ENCODE measurements at places on chromosomes 12 and 14.

DNA sequence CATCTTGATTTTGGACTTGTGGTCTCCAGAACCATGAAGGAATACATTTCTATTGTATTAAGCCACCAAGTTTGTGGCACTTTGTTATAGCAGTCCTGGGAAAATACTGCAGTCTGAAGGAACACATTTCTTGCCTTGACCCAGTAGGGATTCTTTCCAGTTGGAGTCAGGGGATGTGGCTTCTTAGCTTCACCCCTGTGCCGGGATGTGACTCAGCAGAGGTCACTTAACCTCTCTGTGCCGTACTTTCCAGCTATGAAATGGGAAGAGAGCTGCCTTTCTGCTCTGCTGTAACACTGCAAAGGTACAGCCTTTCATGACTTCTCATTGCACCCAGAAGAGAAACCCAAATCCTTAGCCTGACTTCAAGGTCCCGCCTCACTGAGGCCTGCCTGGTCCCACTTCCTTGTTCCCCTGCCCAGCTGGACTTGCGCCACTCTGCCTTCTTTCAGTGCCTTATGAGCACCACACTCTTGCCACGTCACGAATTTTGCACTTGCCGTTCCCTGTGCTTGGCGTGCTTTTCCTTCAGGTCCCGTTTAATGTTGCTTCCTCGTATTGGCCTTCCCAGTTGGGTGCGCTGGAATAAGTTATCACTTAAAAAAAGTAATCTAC is 24.2 kb downstream of the CHST11 start:
- peak; percentile 88 for DNase-seq

GRCh38 chr14:65958664-65959562 is 527.3 kb upstream of the CCDC196 start:
- peak; percentile 45 for DNase-seq

DNA sequence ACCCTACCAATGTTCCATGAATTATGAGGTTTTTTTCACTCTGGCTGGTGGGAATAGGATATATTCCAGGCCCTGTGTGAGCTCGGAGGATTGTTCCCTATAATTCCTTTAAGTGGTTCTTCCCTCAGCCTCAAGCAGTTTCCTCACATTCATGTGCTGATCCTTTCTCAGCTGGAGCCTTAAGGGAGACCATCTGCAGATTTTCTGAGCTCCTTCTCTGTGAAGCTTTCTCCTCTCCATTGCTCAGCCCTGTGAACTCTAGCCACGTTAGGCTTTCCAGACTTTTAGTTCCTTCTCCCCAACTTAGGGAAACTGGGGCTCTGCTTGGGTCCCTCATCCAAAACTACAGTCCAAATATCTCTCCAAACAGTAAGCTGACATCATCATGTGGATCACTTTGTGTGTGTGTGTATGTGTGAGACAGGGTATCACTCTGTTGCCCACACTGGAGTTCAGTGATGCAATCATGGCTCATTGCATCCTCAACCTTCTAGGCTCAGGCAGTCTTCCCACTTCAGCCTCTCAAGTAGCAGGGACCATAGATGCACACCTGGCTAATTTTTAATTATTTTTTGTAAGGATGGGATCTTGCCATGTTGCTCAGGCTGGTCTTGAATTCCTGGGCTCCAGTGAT is 219.5 kb upstream of the OTX2 start:
- DNase-seq, result no peak

DNA sequence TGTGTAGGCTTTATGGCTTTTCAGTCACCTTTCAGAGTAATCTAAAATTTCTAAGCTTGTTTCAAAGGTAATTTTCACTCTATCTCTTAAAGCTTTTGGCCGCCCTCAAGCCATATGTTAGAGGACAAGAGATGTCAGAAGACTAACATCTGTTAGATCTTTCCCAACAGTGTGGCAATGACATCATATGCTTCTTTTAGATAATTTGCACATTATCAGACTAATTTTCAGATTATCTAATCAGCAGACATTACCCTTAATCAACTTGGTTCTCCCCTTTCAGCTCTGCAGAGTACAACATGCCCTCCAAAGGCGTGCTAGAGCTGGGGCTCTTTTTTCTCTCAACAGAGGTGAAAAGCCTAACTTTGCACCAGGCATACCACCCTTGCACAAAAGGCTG is 207.1 kb downstream of the DPF3 start:
- peak; percentile 61 for DNase-seq

DNA sequence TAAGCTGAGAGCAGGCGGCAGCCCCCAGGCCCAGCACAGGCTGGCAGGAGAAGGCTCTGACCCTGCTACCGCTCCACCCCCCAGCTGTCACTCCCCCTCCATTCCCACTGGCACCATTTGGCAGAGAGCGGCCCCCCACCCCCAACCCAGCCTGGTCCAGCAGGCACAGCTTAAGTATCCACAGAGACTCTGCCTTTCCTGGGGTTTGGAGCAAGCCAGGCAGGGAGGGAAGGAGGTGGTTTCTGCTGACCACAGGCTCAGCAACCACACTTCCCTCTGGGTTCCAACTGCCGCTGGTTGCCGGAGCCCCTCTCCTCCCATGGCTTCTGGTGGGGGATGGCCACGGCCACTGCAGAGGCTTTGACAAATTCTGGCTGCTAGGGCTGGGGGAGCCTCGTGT is 30.5 kb upstream of the CCND2 start:
- no peak for DNase-seq

DNA sequence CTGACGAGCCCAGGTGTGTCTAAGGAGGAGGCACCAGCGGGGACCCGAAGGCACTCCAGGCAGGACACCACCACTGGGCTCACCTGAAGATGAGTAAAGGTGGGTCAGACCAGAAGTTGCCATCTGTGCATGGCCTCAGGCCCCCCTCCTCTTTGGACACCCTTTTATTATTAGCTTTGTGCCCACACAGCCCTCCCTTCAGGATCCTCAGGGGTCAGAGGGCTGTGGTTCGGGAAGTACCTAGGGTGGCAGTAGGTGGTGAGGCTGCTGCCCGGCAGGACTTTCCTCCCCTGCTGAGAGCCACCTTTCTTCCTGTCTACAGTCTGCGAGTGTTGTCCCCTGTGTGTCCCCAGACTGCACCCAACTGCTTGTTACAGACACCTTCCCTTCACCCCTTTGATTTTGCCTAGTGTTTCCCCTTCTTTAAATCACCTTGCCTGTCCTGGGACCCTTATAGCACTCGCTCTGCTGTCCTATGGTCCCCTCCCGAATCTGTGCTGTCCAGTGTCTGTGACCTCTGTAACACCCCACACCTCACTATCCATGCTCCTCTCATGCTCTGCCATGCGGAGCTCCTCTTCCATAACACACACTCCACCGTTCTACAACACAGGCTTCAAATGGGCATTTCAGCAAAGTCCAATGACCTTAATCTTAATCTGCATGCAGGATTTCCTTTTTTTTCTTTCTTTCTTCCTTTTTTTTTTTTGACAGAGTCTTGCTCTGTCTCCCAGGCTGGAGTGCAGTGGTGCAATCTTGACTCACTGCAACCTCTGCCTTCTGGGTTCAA is 25.7 kb downstream of the SOAT2 start:
- DNase-seq, result no peak

- DNase-seq, result no peak
These were observed 3.6 kb downstream of the SLC48A1 start for GRCh38 chr12:47776471-47777143.

- peak; percentile 12 for DNase-seq
These were observed 14.6 kb downstream of the GTF2A1 start for GRCh38 chr14:81206115-81206514.

DNA sequence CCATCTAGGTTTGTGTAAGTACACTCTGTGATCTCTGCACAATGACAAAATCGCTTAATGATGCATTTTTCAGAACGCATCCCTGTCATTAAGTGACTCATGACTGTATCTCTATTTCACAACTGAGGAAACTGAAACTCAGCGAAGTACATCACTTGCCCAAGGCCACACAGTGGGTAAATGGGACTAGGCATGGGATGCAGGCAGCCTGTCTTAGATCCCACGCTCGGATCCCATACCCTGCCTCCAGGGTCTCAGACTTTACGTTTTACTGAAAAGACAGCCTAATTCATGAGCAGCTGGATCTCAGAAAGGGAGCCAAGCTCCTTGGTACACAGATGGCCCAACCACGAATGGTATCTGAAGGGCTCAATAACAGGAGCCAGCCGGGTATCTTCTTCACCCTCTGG is 2.4 kb upstream of the MLEC start:
- peak; percentile 39 for DNase-seq

DNA sequence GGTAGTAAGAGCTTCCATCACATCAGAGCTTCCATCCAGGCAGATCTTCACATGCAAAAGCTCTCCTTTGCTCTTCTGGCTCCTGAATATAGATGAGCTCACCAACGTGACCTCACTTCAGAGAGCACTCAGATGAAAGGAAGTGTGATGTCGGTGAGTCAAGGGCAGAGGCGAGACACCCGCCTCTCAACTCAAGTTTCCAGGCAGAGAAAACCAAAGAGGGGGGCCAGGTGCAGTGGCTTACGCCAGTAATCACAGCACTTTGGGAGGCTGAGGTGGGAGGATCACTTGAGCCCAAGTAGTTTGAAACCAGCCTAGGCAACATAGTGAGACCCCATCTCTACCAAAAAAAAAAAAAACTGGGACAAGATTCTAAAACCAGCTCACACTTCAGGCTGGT is 126.9 kb downstream of the DUSP6 start:
- peak; percentile 57 for DNase-seq

GRCh38 chr14:44170101-44170500 is 337.0 kb downstream of the FSCB start:
- no peak for DNase-seq

GRCh38 chr12:210277-211141 is 3.4 kb downstream of the SLC6A12 start:
- no peak for DNase-seq

- no peak for DNase-seq
These were observed 9.4 kb downstream of the ERP27 start for GRCh38 chr12:14928931-14929330.

GRCh38 chr12:3224530-3224903 is 147.3 kb downstream of the TSPAN9 start:
- DNase-seq, result no peak

GRCh38 chr14:91317381-91318308 is 73.1 kb upstream of the GPR68 start:
- DNase-seq, result no peak

GRCh38 chr14:32491416-32492016 is 162.4 kb downstream of the AKAP6 start:
- no peak for DNase-seq

DNA sequence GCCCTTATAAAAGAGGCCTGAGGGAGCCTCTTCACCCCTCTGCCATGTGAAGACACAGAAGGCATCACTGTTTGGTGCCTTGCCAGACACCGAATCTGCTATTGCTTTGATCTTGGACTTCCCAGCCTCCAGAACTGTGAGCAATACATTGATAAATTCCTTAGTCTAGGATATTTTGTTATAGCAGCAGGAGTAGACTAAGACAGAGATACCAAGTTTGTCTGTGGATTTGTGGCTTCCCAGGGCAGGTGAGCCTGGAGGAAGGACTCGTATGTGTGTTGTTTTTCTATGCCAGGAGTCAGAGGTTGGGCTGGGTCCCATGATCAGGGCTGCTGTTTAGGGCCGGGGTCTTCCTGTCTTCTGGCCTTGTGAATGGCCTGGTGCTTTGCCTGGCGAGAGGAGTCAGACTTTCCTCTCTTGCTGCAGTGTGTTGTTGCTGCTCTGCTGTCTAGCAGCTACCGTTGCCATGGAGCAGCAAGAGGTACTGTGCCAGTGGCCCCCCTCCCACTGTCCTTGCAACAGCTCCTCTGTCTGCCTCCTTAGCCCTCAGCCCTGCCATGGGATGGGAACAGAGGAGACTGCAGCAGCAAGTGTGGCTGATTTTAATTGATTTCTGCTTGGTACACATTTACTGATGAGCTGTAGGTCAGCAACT is 111.2 kb downstream of the CHST11 start:
- DNase-seq, result no peak

GRCh38 chr14:91059576-91060350 is 678 bp downstream of the RPS6KA5 start:
- peak; percentile 34 for DNase-seq

DNA sequence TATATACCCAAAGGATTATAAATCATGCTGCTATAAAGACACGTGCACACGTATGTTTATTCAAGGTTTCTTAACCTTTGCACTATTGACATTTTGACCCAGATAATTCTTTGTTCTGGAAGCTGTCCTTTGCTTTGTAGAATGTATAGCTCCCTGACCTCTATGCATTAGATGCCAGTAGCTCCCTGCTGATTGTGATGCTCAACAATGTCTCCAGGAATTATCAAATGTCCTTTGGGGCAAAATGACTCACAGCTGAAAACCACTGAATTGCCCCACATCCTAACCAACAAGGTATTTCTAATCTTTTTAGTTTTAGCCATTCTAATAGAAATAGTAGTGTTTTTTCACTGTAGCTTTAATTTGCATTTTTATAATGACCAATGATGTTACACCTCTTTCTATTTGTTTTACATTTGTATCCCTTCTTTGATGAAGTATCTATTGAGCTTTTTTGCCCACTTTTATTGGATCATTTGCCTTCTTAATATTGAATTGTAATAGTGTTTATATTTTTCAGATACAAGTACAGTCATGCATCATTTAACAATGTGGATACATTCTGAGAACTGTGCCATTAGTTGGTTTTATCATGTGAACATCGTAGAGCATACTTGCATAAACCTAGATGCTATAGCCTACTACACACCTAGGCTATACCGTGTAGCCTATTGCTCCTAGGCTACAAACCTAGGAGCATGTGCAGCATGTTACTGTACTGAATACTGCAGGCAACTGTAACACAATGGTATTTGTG is 10.4 kb upstream of the NOPCHAP1 start:
- DNase-seq, result no peak

- no peak for DNase-seq
These were observed 4.9 kb upstream of the GLT1D1 start for GRCh38 chr12:128848371-128848770.

DNA sequence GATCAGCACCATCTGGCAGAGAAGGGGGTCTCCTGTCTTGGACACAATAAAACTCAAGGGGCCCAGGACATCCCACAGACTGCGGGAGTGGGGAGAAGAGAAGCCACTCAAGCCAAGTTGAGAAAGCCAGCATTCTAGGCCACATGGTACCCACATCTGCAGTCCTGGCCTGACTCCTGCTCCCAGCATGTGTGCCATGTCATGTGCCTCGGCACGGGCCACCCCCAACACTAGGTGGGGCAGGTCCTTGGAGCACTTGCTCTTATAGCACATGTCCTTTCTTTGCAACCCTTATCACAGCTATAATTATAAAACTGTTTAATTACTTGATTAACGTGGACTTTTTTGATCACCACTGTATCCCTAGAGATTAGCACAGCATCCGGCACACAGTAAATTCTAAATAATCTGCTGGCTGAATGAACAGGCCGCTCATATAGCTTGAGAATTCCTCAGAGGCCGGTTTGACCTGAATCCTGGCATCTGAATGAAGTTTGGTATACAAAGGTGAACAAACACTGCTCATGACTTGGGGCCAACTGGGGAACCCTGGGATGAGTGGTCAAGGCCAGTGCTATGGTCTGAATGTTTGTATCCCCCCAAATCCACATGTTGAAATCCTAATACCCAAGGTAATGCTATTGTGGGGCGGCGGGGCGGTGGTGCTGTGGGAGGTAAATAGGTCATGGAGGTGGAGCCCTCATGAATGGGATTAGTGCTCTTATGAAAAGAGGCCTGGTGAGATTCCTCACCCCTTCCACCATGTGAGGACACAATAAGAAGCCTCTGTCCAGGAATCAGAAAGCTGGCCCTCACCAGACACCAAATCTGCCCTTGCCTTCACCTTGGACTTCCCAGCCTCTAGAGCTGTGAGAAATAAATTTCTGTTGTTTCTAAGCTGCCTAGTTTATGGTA is 6.6 kb downstream of the NCKAP5L start:
- no peak for DNase-seq

GRCh38 chr14:69741055-69741454 is 25.9 kb upstream of the SRSF5 start:
- DNase-seq, result no peak

- DNase-seq, result no peak
These were observed 66.0 kb downstream of the FLRT2 start for GRCh38 chr14:85595981-85596380.

- no peak for DNase-seq
These were observed 145.9 kb downstream of the PRKCH start for GRCh38 chr14:61467296-61467695.

Data from foreskin fibroblast (primary cell).